Activated T-helper 1 cell treated with anti-CD3 and anti-CD28 coated beads, Interleukin-12 subunit alpha, Interleukin-12 subunit beta, Interleukin-2, Interleukin-4 antibody, amounts not matched to agents 30 ng/mL and 10 ng/mL and 1 ng/mL, durations not matched to agents 14 hours and 24 hours and 36 hours (primary cell): ENCODE measurements at places on chromosomes 3 and 15.

DNA sequence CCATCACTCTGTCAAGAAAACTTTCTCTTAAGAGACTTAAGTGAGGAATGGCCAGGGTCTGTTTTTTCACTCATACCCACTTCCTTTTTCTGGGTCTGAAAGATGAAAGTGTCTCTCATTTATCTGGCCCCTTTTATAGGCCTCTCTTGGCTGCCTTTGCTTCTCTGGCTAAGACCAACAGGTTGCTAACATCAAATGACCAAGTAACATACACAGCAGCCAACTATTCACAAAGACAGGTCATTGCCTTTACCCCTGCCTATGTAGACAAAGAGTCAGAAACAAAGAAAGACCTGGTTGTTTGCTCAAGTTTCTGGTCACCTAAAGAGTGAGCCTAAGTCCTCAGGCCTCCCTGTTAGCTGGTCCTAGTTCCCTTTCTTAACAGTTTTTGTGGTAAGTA lies 24.0 kb upstream of the CSTA start:
- no peak for DNase-seq

GRCh38 chr3:123750209-123750608 lies 133.9 kb downstream of the MYLK start:
- no peak for DNase-seq

DNA sequence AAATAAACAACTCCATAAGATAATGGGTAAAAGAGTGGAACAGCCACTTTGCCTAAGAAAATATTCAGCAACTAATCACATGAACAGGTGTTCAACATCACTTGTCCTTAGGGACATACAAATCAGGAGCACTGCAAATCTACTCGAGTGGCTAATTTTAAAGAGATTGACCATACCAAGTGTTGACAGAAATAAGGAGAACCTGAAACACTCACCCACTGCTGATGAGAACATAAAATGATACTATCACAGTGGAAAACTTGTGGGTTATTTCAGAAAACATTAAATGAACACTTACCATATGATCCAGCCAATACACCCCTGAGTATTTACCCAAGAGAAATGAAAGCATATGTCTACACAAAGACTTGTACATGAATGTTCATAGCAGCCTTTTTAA lies 70.5 kb downstream of the GABRB3 start:
- no peak for DNase-seq

- no peak for DNase-seq
These were observed 78.1 kb upstream of the ADAMTS9 start for GRCh38 chr3:64765947-64766346.

- DNase-seq = no peak
These were observed 873 bp downstream of the C3orf70 start for GRCh38 chr3:185151964-185152409.
